ENCODE measurements at places on chromosomes 1 and 21. TPM values are rescaled to one million over a fixed set of nuclear protein-coding genes. Genes with fewer than 3 reads are reported as not detected.

The ELF3 gene
- 228 TPM for total RNA-seq

GRCh38 chr1:22488319-22488718 lies 36.7 kb downstream of the ZBTB40 start:
- H3K4me1 ChIP-seq = peaks cover 13% of the 10 kb centered on the region
- no peak for DNase-seq
- no peak overlapping the region for H3K4me3 ChIP-seq
- H3K27ac ChIP-seq = no peak overlapping the region

The TIAM1 gene
- 13.9 TPM for total RNA-seq

- no peak overlapping the region for H3K27ac ChIP-seq
- H3K4me3 ChIP-seq = no peak overlapping the region
- H3K27me3 ChIP-seq = no peaks in the 10 kb centered on the region
- no peaks in the 10 kb centered on the region for H3K4me1 ChIP-seq
Observed at GRCh38 chr1:248015803-248016202, 2.3 kb downstream of the OR2L5 start.

GRCh38 chr1:61869691-61870109 lies 127.4 kb downstream of the PATJ start:
- no peaks in the 10 kb centered on the region for H3K27me3 ChIP-seq
- H3K4me1 ChIP-seq = no peaks in the 10 kb centered on the region
- DNase-seq = peak; percentile 31
- H3K4me3 ChIP-seq = no peak overlapping the region

The TMEM54 gene
- 53.3 TPM for total RNA-seq

- no peak overlapping the region for H3K27ac ChIP-seq
- DNase-seq = no peak
- no peaks in the 10 kb centered on the region for H3K27me3 ChIP-seq
- no peak overlapping the region for H3K4me3 ChIP-seq
Observed at GRCh38 chr1:223033658-223034057, 109.4 kb downstream of the TLR5 start.

DNA sequence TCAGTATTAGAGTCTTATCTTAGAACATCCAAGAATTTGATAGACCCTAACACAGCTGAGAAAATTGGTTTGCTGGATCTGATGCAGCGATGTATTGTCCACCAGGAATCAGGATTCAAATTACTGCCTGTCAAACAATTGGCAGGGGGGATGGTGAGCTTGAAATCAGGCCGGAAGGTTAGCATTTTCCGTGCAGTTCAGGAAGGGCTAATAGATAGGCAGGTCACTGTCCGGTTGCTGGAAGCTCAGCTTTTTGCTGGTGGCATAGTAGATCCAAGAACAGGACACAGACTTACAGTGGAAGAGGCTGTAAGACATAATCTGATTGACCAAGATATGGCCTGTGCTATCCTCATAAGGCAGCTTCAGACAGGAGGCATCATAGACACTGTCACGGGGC lies 127.2 kb downstream of the MACF1 start:
- H3K36me3 ChIP-seq = peaks cover 99% of the 10 kb centered on the region
- H3K27ac ChIP-seq = no peak overlapping the region
- H3K4me1 ChIP-seq = peaks cover 7% of the 10 kb centered on the region
- DNase-seq = no peak
- no peaks in the 10 kb centered on the region for H3K27me3 ChIP-seq

DNA sequence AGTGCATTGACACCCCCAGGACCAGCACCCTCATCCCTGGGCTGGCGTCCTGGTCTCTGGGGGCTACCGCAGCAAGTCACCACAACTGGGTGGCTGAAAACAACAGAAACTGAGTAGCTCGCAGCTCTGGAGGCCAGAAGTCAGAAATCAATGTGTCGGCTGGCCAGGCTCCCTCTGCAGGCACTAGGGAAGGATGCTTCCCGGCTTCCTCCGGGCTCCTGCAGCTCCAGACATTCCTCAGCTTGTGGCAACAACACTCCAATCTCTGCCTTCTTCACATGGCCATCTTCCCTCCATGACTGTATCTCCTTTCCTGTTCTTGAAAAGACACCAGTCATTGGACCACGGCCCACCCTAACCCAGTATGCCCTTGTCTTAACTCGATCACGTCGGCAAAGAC lies 224.2 kb downstream of the NPHP4 start:
- no peak for DNase-seq
- peaks cover 8% of the 10 kb centered on the region for H3K4me1 ChIP-seq
- no peak overlapping the region for H3K27ac ChIP-seq
- no peak overlapping the region for H3K4me3 ChIP-seq
- H3K27me3 ChIP-seq = no peaks in the 10 kb centered on the region

The C2CD4D gene
- 1.0 TPM for total RNA-seq

The CRP gene
- 2.1 TPM for total RNA-seq

GRCh38 chr1:100539836-100540536 lies 2.0 kb downstream of the GPR88 start:
- H3K27ac ChIP-seq = no peak overlapping the region
- no peaks in the 10 kb centered on the region for H3K27me3 ChIP-seq
- no peaks in the 10 kb centered on the region for H3K36me3 ChIP-seq

- DNase-seq = no peak
- peaks cover 14% of the 10 kb centered on the region for H3K4me1 ChIP-seq
- H3K27me3 ChIP-seq = no peaks in the 10 kb centered on the region
- peaks cover 10% of the 10 kb centered on the region for H3K36me3 ChIP-seq
Observed at GRCh38 chr1:203860396-203861025, 888 bp upstream of the SNRPE start.

GRCh38 chr1:174114106-174114505 lies 45.2 kb upstream of the RABGAP1L start:
- H3K4me1 ChIP-seq = no peaks in the 10 kb centered on the region
- H3K4me3 ChIP-seq = no peak overlapping the region
- DNase-seq = no peak
- no peaks in the 10 kb centered on the region for H3K36me3 ChIP-seq
- no peak overlapping the region for H3K27ac ChIP-seq

The CNR2 gene
- total RNA-seq = 0.17 TPM

The TEX38 gene
- total RNA-seq = not detected

DNA sequence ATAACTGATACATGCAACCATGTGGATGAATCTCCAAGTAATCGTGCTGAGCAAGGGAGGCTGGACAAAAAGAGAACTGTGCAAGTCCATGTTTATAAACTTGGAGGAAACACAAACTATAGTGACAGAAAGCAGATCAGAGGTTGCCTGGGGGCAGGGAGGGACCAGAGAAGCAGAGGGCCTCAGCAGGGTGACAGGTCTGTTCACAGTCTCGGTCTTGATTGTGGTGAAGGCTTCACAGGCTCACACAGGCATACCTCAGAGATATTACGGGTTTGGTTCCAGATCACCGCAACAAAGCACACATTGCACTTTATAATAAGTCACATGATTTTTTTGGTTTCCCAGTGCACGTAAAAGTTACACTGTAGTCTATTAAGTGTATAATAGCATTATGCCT lies 28.5 kb downstream of the ACOT7 start:
- H3K27ac ChIP-seq = no peak overlapping the region
- H3K27me3 ChIP-seq = no peaks in the 10 kb centered on the region
- H3K36me3 ChIP-seq = no peaks in the 10 kb centered on the region
- H3K4me1 ChIP-seq = peaks cover 8% of the 10 kb centered on the region

DNA sequence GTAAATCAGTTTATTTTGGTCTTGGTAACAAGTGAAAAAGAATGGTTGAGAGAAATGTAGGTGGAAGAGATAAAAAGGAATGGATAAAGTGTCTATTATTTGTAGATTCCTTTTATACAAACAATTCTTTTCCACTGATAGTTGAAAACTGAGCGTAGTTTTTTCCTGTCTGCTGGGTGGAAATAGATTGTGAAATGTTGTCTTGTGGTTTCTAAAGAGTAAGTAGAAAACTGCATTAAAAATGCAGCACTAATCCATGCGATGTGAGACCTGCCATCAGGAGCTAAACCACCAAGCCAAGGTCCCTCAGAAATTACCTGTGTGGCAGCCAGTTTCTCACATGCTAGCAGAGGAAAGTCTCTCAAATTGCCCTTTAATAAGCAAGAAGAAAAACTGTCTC lies 103.2 kb upstream of the SLC44A3 start:
- peaks cover 12% of the 10 kb centered on the region for H3K4me1 ChIP-seq
- H3K36me3 ChIP-seq = no peaks in the 10 kb centered on the region
- DNase-seq = no peak
- H3K4me3 ChIP-seq = no peak overlapping the region
- H3K27ac ChIP-seq = no peak overlapping the region
- no peaks in the 10 kb centered on the region for H3K27me3 ChIP-seq

- peaks cover 98% of the 10 kb centered on the region for H3K27me3 ChIP-seq
- H3K4me3 ChIP-seq = no peak overlapping the region
- no peak overlapping the region for H3K27ac ChIP-seq
- peak; percentile 10 for DNase-seq
- H3K36me3 ChIP-seq = no peaks in the 10 kb centered on the region
Observed at GRCh38 chr21:36704281-36704957, 5.5 kb downstream of the SIM2 start.

GRCh38 chr21:42684109-42684916 lies 30.9 kb downstream of the PDE9A start:
- H3K27me3 ChIP-seq = no peaks in the 10 kb centered on the region
- DNase-seq = no peak
- H3K4me3 ChIP-seq = no peak overlapping the region
- no peaks in the 10 kb centered on the region for H3K36me3 ChIP-seq
- no peak overlapping the region for H3K27ac ChIP-seq
- no peaks in the 10 kb centered on the region for H3K4me1 ChIP-seq

The KRTAP21-3 gene
- total RNA-seq = not detected

- H3K4me1 ChIP-seq = peaks cover 3% of the 10 kb centered on the region
- no peak for DNase-seq
- no peaks in the 10 kb centered on the region for H3K27me3 ChIP-seq
- no peak overlapping the region for H3K27ac ChIP-seq
Observed at GRCh38 chr1:116402333-116402732, 29.3 kb downstream of the ATP1A1 start.

DNA sequence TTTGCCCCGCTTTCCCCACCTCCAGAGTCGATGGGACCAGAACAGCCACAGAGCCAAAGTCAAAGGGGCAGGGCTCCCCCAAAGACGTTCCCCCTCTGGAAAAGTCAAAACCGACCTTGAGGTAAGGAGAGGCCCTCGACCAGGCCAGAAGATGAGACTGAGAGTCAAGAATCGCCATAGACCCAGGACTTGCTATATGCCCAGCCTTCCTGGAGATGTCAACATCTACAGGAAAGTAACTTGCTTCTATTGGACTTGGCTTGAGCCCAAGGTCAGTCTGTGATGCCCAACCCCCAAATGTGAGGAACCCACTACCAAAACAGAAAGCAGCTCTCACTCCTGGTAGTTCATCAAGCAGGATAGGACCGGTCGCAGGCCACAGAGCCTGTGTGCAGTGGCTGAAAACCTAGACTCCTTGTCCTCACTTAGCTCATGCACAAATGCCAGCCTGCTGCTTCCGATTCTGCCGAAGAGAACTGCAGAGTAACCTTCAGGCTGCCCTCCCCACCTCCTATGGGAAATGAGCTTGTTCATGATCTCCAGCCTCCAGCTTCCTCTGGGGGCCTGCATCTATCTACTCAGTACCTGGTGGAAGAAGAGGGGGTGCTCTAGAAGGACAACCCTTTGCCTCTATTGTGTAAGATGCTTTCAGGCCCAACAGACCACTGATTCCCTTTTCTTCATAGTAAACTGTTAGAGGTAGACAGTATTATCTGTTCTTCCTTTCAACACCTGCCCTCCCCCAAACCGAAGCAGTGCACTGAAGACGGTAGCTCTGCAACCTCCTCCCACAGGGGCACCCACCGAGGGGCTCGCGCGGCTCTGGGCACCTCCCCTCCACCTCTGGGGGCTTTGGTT lies 1.4 kb downstream of the ACOT7 start:
- no peak for DNase-seq
- H3K4me3 ChIP-seq = no peak overlapping the region
- no peaks in the 10 kb centered on the region for H3K27me3 ChIP-seq
- no peaks in the 10 kb centered on the region for H3K36me3 ChIP-seq
- peaks cover 25% of the 10 kb centered on the region for H3K4me1 ChIP-seq
- H3K27ac ChIP-seq = peak overlapping the region; percentile 70

The LHX8 gene
- total RNA-seq = not detected

The SERTAD4 gene
- total RNA-seq = 6.2 TPM

The DCST1 gene
- total RNA-seq = not detected

The ATP1A4 gene
- not detected for total RNA-seq

DNA sequence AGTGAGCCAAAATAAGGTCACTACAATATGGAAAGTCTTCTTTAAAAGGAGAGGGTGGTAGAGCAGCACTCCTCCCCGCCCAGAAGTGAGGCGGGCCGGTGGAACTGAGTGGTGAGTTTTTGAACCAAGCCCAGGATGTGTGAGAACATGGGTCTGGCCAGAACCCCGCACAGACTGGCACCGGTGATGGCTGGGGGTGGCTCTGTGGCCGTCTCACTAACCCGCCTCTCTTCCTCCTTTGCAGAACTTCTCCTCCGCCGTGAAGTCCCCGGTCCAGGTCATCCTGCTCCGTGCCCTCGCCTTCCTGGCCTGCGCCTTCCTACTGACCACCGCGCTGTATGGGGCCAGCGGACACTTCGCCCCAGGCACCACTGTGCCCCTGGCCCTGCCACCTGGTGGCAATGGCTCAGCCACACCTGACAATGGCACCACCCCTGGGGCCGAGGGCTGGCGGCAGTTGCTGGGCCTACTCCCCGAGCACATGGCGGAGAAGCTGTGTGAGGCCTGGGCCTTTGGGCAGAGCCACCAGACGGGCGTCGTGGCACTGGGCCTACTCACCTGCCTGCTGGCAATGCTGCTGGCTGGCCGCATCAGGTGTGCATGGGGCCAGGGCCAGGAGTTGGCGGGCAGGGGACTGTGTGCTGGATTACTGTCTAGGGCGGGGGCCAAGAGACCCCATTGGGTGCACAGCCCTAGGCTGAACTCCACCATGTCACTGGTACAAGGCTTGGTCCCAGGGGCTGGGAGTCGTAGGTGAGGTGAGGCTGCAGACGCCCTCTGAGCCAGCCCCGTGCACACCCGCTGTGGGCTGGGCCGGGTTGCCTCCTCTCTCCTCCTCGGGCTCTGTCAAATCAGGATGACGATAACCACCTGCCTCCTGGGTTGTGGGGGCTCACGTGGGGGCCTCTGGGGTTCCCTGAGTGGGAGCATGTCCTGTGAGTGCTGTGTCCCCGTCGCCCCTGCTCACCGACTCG lies 12.4 kb downstream of the TMEM201 start:
- peaks cover 35% of the 10 kb centered on the region for H3K36me3 ChIP-seq
- no peak overlapping the region for H3K27ac ChIP-seq
- H3K27me3 ChIP-seq = no peaks in the 10 kb centered on the region
- peak; percentile 79 for DNase-seq
- H3K4me1 ChIP-seq = peaks cover 3% of the 10 kb centered on the region

DNA sequence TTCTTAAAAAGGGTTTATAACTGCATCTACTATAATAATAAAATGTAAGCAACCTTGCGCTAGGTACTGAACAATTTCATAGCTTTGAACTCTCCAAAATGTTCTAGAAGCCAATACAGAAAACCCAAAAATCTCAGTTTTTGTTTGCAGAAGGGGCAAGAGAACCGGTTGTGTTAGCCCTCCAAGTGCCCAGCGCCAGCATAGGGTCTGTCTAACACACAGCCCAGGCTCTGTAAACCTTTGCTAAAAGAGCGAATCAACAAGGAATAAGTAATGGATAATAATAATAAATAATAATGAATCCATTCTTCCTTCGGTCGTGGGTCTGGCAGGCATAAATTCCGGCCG lies 333 bp upstream of the CHAF1B start:
- H3K4me3 ChIP-seq = no peak overlapping the region
- no peaks in the 10 kb centered on the region for H3K27me3 ChIP-seq
- no peaks in the 10 kb centered on the region for H3K36me3 ChIP-seq
- peaks cover 10% of the 10 kb centered on the region for H3K4me1 ChIP-seq
- no peak for DNase-seq

- peaks cover 46% of the 10 kb centered on the region for H3K4me1 ChIP-seq
- no peaks in the 10 kb centered on the region for H3K36me3 ChIP-seq
- H3K4me3 ChIP-seq = no peak overlapping the region
Observed at GRCh38 chr1:206514813-206515387, 7.6 kb downstream of the RASSF5 start.
